ENCODE measurements at places on chromosomes 5 and 9.

GRCh38 chr9:95529910-95530309 is 13.1 kb upstream of the PTCH1 start:
- no peak for DNase-seq

DNA sequence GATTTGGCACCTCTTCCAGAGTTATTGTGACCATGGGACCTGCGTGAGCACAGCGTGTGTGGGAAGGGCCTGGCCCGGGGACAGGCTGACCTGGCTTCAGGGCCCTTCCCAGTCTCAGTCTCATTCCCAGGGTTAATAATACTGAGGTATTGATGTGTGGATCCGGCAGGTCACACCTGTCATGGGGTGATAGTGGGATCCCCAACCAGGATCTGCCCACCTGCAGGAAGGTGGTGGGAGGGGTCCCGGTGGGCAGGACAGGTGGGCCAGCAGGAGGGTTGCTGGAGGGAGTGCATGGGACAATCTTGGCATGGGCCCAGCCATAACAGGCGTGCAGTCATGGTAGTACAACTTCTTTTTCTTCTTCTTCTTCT is 55.4 kb downstream of the COL15A1 start:
- DNase-seq = no peak

GRCh38 chr9:22238809-22239684 is 207.6 kb upstream of the DMRTA1 start:
- peak; percentile 63 for DNase-seq

GRCh38 chr9:16561121-16561520 is 309.3 kb downstream of the BNC2 start:
- no peak for DNase-seq

DNA sequence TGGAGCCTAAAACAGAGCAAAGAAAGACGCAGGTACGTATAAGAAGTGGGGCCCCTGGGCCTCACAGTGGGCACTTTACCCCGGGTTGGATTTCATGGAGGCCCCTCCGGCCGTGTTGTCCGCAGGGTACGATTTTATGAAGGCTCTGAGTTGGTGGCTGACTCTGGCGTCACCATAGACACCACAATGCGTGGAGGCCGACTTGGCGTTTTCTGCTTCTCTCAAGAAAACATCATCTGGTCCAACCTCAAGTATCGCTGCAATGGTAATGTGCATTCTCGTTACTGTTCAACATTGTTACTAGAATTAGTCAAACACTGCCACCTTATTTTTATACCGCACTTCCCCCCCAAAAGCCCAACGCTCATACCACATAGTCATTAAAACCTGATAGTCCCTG is 47.1 kb downstream of the THBS4 start:
- DNase-seq = no peak

DNA sequence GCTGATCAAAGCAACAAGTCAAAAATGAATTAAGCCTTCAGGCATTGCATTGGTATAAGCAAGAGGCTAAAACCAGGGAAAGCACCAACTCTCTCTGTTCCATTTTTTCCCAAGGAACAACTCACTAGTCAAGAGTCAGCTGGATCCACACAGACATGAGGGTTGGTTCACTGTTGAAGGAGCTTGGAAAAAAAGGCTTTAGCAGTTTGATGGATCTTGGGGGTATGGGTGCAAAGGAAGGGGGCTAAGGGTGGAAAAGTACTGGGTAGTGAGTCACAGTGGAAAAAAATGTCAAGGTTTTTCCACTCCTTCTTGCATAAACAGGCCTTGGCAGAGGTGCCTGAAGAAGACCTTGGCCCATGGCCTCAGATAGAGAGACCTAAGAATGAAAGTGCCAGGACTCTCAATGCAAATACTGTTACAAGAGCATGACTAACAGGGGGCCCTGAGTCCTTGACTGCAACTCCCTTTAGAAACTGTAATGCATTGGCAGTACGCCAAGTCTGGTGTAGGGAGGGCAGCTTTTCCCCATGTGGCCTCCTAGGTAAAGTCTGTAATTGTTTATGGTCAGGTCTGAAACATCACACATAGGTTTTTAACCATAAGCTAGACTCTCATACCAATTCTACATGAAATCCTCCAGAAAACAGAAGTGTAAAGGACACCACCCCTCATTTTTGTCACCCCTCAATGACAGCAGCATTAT is 23.7 kb downstream of the ACTL7A start:
- DNase-seq = peak; percentile 89
